GF-D8 (cell line): ENCODE measurements at places on chromosomes 11 and 22.
A peak's percentile ranks its signal among the peaks of the same experiment; 100 is the strongest.

- DNase-seq, result no peak
These were observed 286.0 kb upstream of the CTSC start for GRCh38 chr11:88623531-88623930.

DNA sequence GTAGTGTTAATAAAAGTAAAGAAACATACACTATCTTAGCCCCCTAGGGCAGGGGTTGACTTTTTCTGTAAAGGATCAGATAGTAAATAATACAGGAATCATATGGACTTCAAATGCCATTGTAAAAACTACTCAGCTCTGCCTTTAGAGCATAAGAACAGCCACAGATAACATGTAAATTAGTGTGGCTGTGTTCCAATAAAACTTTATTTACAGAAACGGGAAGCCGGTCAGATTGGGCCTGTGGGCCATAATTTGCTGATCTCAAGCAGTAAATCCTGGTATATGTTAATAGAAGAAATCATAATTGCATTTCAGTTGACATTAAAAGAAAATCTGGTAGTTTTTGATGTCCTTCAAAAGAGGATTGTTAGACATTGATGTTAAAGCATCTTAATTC lies 76.5 kb downstream of the ZC3H12C start:
- no peak for DNase-seq

- no peak for DNase-seq
These were observed 17.5 kb upstream of the SMIM38 start for GRCh38 chr11:69138265-69138664.

- no peak for DNase-seq
These were observed 372.9 kb downstream of the TBC1D22A start for GRCh38 chr22:47135338-47135737.

DNA sequence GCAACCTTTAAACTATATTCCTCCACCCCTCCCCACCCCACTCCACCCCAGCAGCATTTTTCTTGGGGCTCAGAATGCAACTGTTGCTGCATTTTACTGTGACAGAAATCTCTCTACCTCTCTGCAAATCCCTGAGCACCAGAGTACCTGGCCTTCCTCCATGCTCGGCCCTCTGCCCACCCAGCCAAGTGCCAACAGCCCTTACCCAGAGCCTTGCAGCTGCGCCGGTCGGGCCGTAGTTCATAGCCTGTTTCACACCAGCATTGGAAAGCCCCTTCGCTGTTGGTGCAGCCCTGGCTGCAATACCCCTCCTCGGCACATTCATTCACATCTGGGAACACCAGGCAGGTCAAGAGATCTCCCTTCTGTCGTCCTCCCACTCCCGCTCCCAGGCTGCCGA lies 23.4 kb downstream of the LRP4 start:
- no peak for DNase-seq

DNA sequence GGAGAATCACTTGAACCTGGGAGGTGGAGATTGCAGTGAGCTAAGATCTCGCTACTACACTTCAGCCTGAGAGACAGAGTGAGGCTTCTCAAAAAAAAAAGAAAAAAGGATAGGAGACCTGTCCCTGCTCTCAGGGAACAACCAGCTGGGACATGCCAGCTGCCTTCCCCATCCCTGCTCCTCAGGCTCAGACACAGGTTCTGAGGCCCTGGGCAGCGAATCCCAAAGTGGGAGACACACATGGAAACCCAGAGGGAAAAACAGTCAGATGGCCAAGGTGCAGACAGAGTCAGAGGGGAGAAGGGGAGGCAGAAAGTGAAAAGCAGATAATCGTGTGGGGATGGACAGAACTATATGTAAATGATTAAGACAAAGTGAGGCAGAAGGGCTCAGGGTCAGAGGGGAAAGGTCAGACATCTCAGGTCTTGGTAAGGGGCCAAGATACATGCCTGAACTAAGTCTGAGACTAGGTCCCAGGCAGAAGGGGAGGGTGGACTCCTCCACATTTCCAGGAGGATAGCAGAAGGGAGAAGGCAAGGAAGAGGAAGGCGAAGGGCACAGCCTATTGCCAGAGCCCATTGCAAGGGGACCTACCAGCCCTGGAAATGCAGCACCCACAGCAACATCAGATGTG lies 14.2 kb downstream of the STARD10 start:
- DNase-seq, result no peak

DNA sequence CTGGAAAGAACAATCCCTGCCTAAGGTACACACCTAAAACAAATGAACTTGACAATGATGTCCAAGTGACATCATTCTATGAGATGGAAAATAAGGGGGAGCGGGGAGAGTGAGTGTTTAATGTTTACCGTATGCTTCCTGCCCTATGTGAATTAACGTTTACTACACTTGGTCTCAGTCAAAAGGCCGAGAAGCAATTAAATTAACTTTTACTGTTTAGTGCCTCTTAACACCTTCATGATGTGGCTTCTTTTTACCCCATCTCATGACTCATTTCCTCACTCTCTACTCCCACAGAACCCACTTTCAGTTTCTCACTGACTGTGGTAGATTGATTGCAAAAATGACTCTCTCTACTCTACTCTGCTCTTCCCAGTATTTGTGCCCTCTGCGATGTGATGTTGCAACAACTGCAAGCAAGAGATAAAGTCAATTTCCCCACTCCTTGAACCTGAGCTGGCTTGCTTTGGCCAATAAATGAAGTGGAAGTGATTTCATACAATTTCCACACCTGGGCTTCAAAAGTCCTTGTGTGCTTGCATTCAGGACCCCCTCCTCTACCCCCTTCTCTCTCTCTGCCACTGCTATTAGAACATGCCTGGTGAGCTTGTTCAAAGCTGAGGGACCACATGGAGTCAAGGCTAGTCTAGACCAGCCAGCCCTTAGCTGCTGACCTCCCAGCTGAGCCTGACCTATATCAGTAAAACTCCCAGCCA lies 11.6 kb upstream of the ALKBH3 start:
- DNase-seq, result peak; percentile 89

GRCh38 chr11:68043029-68043348 lies 4.2 kb downstream of the TCIRG1 start:
- no peak for DNase-seq

- no peak for DNase-seq
These were observed 18.1 kb upstream of the SCGB1A1 start for GRCh38 chr11:62400760-62401159.

- DNase-seq, result no peak
These were observed 528 bp downstream of the WEE1 start for GRCh38 chr11:9573775-9574621.

- DNase-seq, result peak; percentile 34
These were observed 8.4 kb upstream of the CD248 start for GRCh38 chr11:66325263-66325671.

DNA sequence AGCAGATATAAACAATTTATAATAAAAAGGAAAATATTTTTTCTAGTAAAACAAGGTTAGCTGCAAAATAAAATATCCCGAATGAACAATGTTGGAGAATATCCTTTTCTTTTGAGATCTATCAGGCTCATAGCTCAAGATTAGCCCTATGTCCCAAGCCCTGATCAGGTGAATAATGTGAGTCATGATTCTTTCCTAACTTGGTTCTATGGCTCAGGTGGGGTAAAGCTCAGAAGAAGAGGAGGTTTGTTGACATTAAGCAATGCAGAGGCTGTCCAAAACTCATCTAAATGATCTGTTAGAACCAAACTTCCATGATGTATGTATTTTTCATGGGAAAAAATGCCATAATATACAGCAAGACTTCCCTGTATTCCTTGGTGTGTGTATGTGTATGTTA lies 86.1 kb downstream of the TRIM44 start:
- no peak for DNase-seq

- no peak for DNase-seq
These were observed 281.7 kb downstream of the ST3GAL4 start for GRCh38 chr11:126636911-126637794.

GRCh38 chr22:37026325-37026724 lies 6.8 kb downstream of the MPST start:
- no peak for DNase-seq

GRCh38 chr11:19347911-19348310 lies 107.2 kb upstream of the E2F8 start:
- no peak for DNase-seq

- DNase-seq, result no peak
These were observed 15.5 kb upstream of the TSPAN18 start for GRCh38 chr11:44711113-44711786.

DNA sequence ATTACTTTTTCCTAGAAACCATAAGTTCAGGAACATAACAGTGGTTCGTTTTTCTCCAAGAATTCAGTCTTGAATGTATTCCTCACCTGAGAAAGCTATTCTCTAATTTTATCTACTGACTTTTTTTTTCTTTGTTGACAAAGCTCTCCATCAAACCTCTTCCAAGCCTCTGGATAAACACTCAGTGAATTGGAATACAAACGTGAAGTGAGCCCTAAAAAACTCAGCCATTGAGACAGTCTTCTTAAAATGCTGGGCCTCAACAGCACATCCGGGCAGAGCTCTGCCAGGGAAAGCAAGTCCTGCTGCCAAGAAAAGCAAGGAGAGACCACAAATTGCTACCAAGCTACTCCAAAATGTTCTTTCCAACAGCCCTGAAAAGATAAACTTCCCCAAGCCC lies 7.7 kb upstream of the SLC1A2 start:
- DNase-seq, result no peak

GRCh38 chr22:20014526-20015186 lies 2.0 kb downstream of the ARVCF start:
- DNase-seq, result no peak

- DNase-seq, result no peak
These were observed 35.4 kb upstream of the NRIP3 start for GRCh38 chr11:9039198-9039597.

- no peak for DNase-seq
These were observed 11.5 kb upstream of the EMID1 start for GRCh38 chr22:29194184-29194583.
